ENCODE measurements at places on chromosomes 5 and 9.

DNA sequence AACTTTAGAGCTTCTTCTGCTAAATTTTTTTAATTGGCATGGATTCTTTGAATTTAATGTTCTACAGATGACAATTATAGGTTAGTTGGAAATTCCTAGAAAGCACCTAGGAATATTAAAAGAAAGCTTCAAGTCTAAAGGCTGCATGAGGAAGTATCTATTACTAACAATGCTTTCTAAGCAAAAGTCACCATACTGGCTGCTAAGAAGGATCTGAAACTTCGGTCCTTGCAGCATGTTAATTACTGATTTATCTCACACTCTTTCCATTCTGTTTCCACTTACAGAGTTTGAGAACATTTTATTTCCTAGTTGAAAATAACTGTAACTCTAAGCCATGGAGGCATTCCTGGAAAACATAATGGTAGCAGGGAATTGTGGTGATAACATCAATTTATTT, 8.4 kb downstream of the SEMA6A start:
- DNase-seq: no peak

- DNase-seq: no peak
Observed at GRCh38 chr5:124071039-124071438, 559.1 kb downstream of the CSNK1G3 start.

DNA sequence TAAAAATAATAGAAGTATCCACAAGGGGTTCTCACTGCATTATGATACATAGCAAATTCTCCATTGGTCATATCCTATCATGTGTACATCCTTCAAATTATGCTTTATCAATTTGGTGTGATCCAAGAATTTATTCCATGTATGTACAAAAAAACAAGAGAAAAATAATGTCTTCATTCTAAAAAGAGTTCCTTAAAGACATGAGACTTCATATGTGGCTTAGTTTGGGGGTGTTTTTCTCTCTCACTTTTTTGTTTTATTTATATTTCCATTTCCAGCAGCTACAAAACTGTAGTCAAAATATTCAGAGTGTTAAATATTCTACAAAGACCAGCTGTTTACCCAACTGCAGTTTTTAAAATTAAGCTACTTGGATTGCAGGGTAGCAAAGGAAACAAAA, 972.0 kb downstream of the DTWD2 start:
- no peak for DNase-seq

GRCh38 chr9:92147852-92148180, 32.6 kb upstream of the SPTLC1 start:
- DNase-seq: no peak

GRCh38 chr5:121273833-121274433, 577.7 kb upstream of the FTMT start:
- DNase-seq: no peak

GRCh38 chr5:66704790-66705425, 108.7 kb downstream of the MAST4 start:
- DNase-seq: no peak

DNA sequence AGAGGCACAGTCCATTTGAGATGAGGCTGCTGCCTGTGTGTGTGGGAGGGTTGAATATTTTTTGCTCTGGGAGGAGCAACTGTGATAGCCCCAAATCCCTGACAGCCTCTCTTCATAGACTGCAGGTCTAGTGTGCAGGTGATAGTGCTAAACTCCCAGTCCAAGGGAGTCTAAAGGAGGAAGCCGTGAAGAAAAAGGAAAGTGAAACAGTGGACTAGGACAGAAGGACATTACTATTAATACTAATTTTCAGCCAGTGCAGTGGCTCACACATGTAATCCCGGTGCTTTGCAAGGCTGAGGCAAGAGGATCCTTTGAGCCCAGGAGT, 295.0 kb downstream of the PDE4D start:
- no peak for DNase-seq

- DNase-seq: no peak
Observed at GRCh38 chr9:85577353-85577952, 164.3 kb downstream of the AGTPBP1 start.

DNA sequence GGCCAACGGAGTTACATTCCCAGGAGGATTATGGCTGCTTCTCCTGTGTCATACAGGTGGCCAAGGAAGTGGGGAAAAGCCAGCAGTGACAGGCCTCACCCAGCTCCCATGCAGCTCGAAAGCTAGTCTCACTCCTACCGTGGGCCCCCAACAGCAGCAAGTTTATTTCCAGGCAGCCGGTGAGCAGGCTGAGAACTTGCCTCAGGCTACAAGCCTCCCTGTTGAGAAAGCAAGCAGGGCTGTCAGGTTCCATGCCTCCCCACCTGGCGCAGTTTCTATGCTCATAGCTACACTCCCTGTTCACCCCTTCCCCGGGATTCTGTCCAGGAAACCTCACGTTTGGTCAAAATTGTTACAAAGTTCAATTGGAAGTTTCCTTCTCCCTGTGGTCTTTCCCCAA, 27.5 kb upstream of the DNAH5 start:
- no peak for DNase-seq

- DNase-seq: no peak
Observed at GRCh38 chr5:144395704-144396103, 225.0 kb downstream of the KCTD16 start.

GRCh38 chr9:72154468-72155285, 5.4 kb downstream of the GDA start:
- peak; percentile 33 for DNase-seq

DNA sequence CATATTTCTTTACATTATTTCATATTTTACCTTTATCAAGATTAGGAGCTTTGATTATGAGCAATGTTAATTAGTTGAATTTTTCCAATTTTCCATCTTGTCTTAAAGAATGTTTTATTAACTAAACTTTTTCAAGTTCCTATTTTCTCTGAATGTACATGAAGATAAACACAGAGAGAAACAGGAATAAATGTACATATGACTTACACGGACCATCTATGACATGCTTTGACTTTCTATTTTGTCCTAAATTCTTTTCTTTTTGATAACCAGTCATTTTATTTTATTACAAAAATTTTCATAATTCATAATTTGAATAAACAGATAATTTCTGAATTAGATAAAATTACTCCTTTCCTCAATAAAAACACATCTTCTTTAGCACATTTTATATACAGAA, 1038.8 kb upstream of the ARRDC3 start:
- no peak for DNase-seq

DNA sequence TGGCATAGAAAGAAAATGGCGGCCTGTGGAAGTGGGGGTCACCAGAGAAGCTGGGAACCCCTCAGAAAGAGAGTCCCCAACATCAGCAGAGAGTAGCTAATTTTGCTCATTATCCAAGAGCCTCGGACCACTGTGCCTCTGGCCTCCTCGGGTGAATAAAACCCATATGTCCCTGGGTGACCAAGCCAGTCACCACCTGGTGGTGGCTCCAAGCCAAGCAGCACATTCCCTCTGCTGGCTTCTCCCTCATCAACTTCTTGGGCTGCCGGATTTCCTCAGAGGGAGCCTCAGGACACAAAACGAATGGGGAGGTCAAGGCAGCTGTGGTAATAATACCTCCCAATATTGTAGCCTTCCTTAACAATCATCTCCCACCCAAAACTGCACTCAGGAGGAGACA, 242.5 kb downstream of the NFIB start:
- no peak for DNase-seq

DNA sequence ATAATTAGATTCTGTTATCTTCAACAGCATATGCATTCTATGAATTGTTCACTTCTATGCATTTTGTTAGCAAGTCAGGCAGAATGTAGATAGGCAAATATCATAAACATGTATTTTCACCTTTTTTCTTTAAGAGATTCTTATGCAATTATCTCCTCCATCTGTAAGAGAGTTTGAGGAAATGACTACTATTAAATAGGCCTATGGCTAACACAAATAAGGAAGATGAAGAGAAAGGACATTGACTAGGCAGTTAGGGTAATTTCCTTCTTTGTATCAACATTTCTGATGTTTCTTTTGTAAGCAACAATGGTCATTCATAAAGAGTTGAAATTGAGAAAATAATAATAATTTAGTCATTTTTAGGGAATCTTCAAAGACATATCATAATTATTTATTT, 145.2 kb upstream of the CDH12 start:
- DNase-seq: no peak

GRCh38 chr9:33294670-33295432, 4.5 kb downstream of the NFX1 start:
- DNase-seq: no peak
